ENCODE measurements at places on chromosomes 6 and 20. TPM values are rescaled to one million over a fixed set of nuclear protein-coding genes. Genes with fewer than 3 reads are reported as not detected.

GRIK2 gene
- 0.22 TPM for total RNA-seq

ADGRF5 gene
- not detected for total RNA-seq

WFDC10B gene
- total RNA-seq: not detected

STX11 gene
- 2.2 TPM for total RNA-seq

COQ3 gene
- total RNA-seq: 11.7 TPM

ACTL10 gene
- not detected for total RNA-seq

CFAP206 gene
- 0.69 TPM for total RNA-seq

KIAA1755 gene
- total RNA-seq: 0.14 TPM

MYMX gene
- total RNA-seq: not detected

CAGE1 gene
- not detected for total RNA-seq

IGF2R gene
- 32.3 TPM for total RNA-seq

RAET1E gene
- total RNA-seq: 2.6 TPM

HLA-DRB1 gene
- not detected for total RNA-seq

Data from A549 treated with CpdA at 1 μM for 4 hours (cell line).